Left cardiac atrium (tissue), 4 donors: ENCODE measurements at places on chromosomes 7 and 10. TPM values are rescaled to one million over a fixed set of nuclear protein-coding genes. Genes with fewer than 3 reads are reported as not detected.

The PRKAG2 gene
- 141 TPM for total RNA-seq

The MPP7 gene
- 11.0 TPM for total RNA-seq

DNA sequence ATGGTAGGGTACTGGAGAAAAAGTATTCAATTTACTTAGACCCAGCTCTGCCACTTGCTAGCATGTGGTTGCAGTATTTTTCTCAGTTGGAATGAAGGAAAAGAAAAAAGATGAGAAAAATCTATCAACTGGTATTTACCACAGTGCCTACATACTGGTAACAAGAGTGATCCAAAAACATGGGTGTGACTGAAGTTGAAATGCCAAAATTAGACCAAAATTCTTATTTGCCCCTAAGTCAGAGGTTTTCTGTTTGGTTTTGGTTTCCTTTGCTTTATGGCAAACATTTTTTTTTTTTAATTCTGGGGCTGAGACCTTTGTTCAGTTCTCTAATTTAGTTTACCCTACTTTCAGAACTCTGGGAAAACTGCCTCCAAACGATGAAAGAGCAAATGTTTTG lies 12.3 kb downstream of the HYCC1 start:
- DNase-seq: no peak

- no peak for DNase-seq
Measured at GRCh38 chr7:46908770-46909169, 673.1 kb downstream of the TNS3 start.

GRCh38 chr7:132402751-132403245 lies 173.5 kb downstream of the PLXNA4 start:
- peak; percentile 73 for DNase-seq

The CPA4 gene
- total RNA-seq: 3.8 TPM

The C7orf57 gene
- 0.12 TPM for total RNA-seq

- no peak for DNase-seq
Measured at GRCh38 chr10:89002226-89002978, 11.8 kb downstream of the FAS start.

- no peak for DNase-seq
Measured at GRCh38 chr7:91247500-91247899, 16.7 kb upstream of the FZD1 start.

- DNase-seq: no peak
Measured at GRCh38 chr7:2787251-2787951, 56.7 kb downstream of the GNA12 start.

DNA sequence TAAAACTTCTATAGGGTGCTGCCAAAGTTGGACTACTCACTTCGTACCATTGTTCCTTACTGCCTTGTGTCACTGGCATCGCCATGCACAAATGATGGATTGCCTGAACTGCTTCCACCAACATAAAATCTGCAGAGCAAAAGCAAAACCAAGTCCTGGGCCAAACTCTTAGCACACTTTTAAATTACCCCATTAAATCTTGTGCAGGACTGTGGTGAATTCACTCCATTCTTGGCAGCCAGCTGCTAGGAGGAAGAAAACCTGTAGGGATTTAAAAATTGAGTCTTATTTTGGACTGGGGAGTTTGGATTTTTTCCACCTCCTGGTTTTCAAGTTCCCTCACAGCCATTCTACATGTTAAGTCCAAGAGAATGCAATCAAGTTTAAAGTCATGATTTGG lies 646.9 kb downstream of the SORCS3 start:
- no peak for DNase-seq

GRCh38 chr7:66741710-66742049 lies 1.1 kb downstream of the RABGEF1 start:
- DNase-seq: no peak

GRCh38 chr7:123633553-123633952 lies 22.1 kb upstream of the LMOD2 start:
- DNase-seq: no peak

- no peak for DNase-seq
Measured at GRCh38 chr7:98840722-98841121, 29.1 kb downstream of the TMEM130 start.

- no peak for DNase-seq
Measured at GRCh38 chr7:151597541-151598444, 78.1 kb upstream of the RHEB start.

The ACTL6B gene
- total RNA-seq: not detected

GRCh38 chr10:46225597-46225996 lies 61.2 kb upstream of the ANTXRL start:
- no peak for DNase-seq

The SYT15B gene
- 1.6 TPM for total RNA-seq

- DNase-seq: no peak
Measured at GRCh38 chr7:16211402-16211925, 209.9 kb downstream of the CRPPA start.

- DNase-seq: no peak
Measured at GRCh38 chr7:91046322-91047089, 217.7 kb upstream of the FZD1 start.

- no peak for DNase-seq
Measured at GRCh38 chr7:102916881-102917280, 4.1 kb downstream of the LRRC17 start.
